ENCODE measurements at places on chromosomes 16 and 17. TPM values are rescaled to one million over a fixed set of nuclear protein-coding genes. Genes with fewer than 3 reads are reported as not detected.

SP2 gene
- total RNA-seq: 3.7 TPM

NT5M gene
- total RNA-seq: not detected

MEFV gene
- not detected for total RNA-seq

HBQ1 gene
- total RNA-seq: 0.63 TPM

MRC2 gene
- 245 TPM for total RNA-seq

SARM1 gene
- total RNA-seq: 7.8 TPM

CDH8 gene
- not detected for total RNA-seq

CBFB gene
- 125 TPM for total RNA-seq

ABCC12 gene
- not detected for total RNA-seq

DNAAF1 gene
- not detected for total RNA-seq

RAB37 gene
- 0.09 TPM for total RNA-seq

COPRS gene
- total RNA-seq: 97.1 TPM

RPUSD1 gene
- total RNA-seq: 14.5 TPM

IRX3 gene
- total RNA-seq: 1.8 TPM

PNMT gene
- total RNA-seq: not detected

TP53TG3E gene
- not detected for total RNA-seq

EVI2B gene
- 0.54 TPM for total RNA-seq

KRT28 gene
- total RNA-seq: not detected

CRYM gene
- total RNA-seq: 2.0 TPM

CLEC18C gene
- 0.90 TPM for total RNA-seq

All from fibroblast of the aortic adventitia (primary cell).